ENCODE measurements at places on chromosomes 13 and 19. TPM values are rescaled to one million over a fixed set of nuclear protein-coding genes. Genes with fewer than 3 reads are reported as not detected.

- no peaks in the 10 kb centered on the region for H3K27me3 ChIP-seq
- H3K4me1 ChIP-seq = no peaks in the 10 kb centered on the region
- no peak for DNase-seq
- no peak overlapping the region for H3K4me3 ChIP-seq
- H3K36me3 ChIP-seq = no peaks in the 10 kb centered on the region
Observed at GRCh38 chr19:46435009-46435408, 6.3 kb upstream of the PNMA8C start.

DNA sequence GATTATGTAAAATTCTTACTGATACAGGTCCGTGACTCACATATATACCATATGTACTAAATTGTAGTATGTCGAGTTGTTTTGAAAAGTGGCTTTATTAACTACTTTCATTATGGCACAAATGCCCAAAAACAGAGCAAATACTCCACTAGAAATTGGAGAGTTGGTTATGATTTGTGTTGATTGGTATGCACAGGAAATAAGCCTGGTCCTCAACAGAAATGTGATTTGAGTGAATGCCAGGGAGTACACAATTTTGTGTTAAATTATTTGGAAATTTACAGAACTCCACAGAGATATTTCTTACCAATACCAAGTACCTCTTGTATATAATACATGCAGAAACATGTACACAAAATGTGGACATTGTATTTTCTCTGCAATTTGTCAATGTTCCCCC is 676.7 kb downstream of the PCDH9 start:
- H3K4me1 ChIP-seq = no peaks in the 10 kb centered on the region
- no peaks in the 10 kb centered on the region for H3K36me3 ChIP-seq
- no peaks in the 10 kb centered on the region for H3K27me3 ChIP-seq

DNA sequence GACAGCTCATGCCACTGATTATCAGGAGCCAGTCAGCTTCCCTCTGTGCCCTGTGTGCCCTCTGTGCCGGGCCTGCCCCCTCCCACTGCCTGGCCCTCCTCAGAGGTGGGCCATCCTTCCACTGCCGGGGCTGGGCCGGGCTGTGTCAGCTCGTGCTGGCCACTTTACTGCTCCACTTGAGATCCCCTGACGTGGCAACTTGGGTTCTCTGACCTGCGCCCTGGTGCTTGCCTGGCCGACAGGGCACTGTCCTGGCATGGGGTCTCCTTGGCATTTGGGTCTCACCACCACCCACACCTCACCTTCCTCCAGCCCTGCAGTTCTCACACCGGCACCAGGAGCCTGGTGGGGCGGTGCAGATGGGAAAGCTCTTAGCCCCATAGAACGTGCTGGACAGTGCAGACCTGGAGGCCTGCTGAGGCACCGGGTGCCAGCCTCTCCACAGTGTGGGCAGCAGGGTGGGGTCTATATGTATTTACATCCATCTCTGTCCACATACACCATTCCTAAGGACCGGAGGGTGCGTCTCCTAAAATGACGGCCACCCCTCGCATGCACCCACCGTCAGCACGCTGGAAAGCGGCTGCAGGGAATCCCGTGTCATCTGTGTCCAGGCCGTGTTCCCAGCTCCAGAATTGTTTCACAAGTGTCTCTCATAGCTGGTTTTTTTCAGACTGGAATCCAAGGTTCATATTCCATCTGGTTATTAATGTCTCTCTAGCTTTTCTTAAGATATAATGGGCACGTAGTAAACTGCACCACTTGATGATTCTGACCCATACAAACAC is 11.8 kb downstream of the DAZAP1 start:
- H3K27ac ChIP-seq = no peak overlapping the region
- DNase-seq = no peak
- no peak overlapping the region for H3K4me3 ChIP-seq
- H3K27me3 ChIP-seq = no peaks in the 10 kb centered on the region

DNA sequence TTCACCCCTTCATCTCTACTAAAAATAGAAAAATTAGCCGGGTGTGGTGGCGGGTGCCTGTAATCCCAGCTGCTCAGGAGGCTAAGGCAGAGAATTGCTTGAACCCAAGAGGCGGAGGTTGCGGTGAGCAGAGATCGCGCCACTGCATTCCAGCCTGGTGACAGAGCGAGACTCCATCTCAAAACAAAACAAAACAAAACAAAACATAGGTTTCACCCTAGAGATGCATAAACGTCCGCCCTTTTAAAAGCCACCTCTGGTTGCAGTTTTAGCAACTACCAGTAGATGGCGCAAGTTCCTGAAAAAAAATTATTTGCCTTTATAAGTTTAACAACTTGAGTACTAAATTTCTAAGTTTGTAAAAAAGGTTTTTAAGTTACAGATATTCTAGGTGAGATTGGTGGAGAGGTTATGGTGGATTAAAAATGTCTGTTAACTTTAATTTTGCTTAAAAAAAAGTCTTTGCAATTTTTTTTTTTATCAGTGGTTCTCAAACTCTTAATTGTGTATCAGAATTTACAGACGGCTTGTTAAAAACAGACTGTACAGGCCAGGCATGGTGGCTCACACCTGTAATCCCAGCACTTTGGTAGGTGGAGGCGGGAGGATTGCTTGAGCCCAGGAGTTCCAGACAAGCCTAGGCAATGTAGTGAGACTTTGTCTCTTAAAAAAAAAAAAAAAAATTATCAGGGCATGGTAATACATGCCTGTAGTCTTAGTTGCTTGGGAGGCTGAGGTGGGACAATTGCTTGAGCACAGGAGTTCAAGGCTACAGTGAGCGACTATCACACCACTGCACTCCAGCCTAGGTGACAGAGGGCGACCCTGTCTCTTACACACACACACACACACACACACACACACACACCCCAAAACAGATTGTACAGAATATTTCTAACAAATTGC is 42.1 kb downstream of the NAA16 start:
- no peak overlapping the region for H3K4me3 ChIP-seq
- peaks cover 2% of the 10 kb centered on the region for H3K36me3 ChIP-seq
- H3K27me3 ChIP-seq = no peaks in the 10 kb centered on the region
- no peaks in the 10 kb centered on the region for H3K4me1 ChIP-seq

DNA sequence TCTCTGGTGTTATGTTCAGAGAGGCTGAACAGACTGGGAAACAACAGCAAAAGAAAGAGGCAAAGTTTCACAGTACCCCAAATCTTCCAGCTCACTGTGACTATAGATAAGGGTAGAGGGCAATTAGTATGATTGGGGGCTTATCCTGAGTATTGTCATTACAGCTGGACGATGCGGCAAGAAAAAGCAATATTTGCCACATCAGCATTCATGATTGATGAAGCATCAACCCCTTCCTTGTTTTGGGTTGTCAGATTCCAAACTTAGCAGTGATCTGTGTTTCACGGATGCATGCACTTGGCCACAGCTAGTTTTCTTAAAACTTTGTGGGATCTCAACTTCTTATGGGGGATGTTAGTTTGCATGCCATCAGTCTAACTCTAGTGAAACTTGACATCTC is 348.8 kb upstream of the SLITRK5 start:
- DNase-seq = no peak
- H3K4me1 ChIP-seq = no peaks in the 10 kb centered on the region
- no peaks in the 10 kb centered on the region for H3K27me3 ChIP-seq
- no peaks in the 10 kb centered on the region for H3K36me3 ChIP-seq

- peak overlapping the region; percentile 64 for H3K4me3 ChIP-seq
- no peak overlapping the region for H3K27ac ChIP-seq
- H3K36me3 ChIP-seq = no peaks in the 10 kb centered on the region
Observed at GRCh38 chr19:37691881-37692504, 27.6 kb downstream of the ZNF607 start.

GRCh38 chr13:78601874-78602560 is 1.3 kb downstream of the POU4F1 start:
- H3K4me3 ChIP-seq = peak overlapping the region; percentile 67
- H3K4me1 ChIP-seq = no peaks in the 10 kb centered on the region
- H3K27me3 ChIP-seq = peaks cover 85% of the 10 kb centered on the region
- no peak overlapping the region for H3K27ac ChIP-seq

DNA sequence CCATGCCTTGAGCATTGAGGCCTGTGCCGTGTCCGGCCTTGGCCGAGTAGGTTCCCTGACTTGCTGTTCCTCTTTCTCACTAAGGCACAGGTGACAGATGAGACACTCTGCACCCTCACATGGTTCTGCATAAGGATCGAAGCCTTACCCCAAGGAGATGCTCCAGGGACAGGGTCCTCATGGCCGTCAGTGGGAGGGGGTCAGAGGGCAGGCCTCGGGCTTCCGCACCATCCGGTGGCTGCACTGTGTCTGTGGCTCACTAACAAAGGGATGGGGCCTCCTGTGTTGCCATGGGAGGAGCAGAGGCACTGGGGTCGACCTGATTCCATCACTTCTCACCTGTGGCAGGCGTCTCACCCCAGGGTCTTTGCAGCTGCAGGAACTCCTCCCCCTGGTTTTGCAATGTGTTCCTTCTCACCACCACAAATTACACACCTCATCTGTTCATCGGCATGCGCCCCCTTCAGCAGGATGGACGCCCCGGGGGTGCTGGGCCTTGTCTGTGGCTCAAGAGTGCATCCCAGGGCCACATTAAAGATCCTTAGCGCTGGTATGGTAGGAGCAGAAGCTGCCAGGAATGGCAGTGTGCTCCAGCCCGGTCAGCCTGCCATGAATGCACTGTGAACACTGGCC is 113.3 kb upstream of the SOX1 start:
- no peak for DNase-seq
- H3K27ac ChIP-seq = no peak overlapping the region
- no peak overlapping the region for H3K4me3 ChIP-seq
- H3K4me1 ChIP-seq = no peaks in the 10 kb centered on the region

GRCh38 chr13:47798906-47799305 is 202.2 kb downstream of the SUCLA2 start:
- no peaks in the 10 kb centered on the region for H3K27me3 ChIP-seq
- H3K4me3 ChIP-seq = no peak overlapping the region
- no peak overlapping the region for H3K27ac ChIP-seq
- H3K4me1 ChIP-seq = no peaks in the 10 kb centered on the region
- no peak for DNase-seq

DNA sequence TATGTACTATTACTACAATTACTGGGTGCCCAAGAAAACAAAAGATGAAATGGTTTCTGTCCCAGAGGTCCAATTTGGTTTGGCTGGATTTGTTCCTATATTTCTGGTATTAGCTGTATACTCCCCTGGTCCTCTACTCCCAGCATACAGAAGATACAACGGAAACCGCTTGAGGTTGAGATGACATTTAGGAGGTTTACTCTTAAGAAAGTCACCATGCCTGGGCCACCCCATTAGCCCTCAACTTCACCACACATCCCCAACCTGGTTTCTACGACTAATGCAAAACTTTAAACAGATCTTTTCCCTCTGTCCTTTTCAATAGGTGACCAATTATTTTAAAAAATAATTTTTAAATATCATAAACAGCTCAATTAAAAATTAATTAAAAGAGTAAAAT is 46.0 kb upstream of the EEF1AKMT1 start:
- H3K27me3 ChIP-seq = no peaks in the 10 kb centered on the region
- no peak overlapping the region for H3K27ac ChIP-seq
- no peak overlapping the region for H3K4me3 ChIP-seq
- H3K4me1 ChIP-seq = no peaks in the 10 kb centered on the region
- no peak for DNase-seq

GRCh38 chr19:45515807-45516401 is 8.6 kb downstream of the VASP start:
- H3K36me3 ChIP-seq = peaks cover 32% of the 10 kb centered on the region
- DNase-seq = no peak
- no peak overlapping the region for H3K27ac ChIP-seq
- no peaks in the 10 kb centered on the region for H3K27me3 ChIP-seq

DNA sequence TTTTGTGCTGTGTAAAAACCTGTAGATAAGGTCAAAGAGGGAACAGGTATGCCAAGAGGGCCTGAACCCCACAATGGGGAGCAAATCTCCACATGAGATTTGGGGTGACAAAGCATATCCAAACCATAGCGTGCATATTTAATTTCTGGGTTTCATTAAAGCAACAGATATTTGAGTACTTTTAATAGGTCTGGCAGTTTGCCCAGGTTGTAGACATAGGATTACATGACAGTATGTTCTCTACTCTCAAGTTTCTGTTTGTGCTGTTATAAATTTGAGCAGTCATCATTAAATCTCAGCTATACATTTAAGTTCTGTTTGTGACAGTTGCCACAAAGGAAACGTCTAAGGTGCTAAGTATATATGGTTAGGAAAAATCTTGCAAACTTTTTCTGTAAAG is 236.4 kb downstream of the ATP8A2 start:
- H3K4me1 ChIP-seq = no peaks in the 10 kb centered on the region
- no peaks in the 10 kb centered on the region for H3K27me3 ChIP-seq
- no peak for DNase-seq
- H3K27ac ChIP-seq = no peak overlapping the region
- no peak overlapping the region for H3K4me3 ChIP-seq

- H3K36me3 ChIP-seq = no peaks in the 10 kb centered on the region
- peaks cover 5% of the 10 kb centered on the region for H3K4me1 ChIP-seq
- H3K4me3 ChIP-seq = no peak overlapping the region
Observed at GRCh38 chr13:29925457-29926097, 75.2 kb upstream of the UBL3 start.

- no peaks in the 10 kb centered on the region for H3K4me1 ChIP-seq
- H3K36me3 ChIP-seq = no peaks in the 10 kb centered on the region
- no peak overlapping the region for H3K27ac ChIP-seq
Observed at GRCh38 chr19:32313569-32314265, 31.7 kb upstream of the ZNF507 start.

DNA sequence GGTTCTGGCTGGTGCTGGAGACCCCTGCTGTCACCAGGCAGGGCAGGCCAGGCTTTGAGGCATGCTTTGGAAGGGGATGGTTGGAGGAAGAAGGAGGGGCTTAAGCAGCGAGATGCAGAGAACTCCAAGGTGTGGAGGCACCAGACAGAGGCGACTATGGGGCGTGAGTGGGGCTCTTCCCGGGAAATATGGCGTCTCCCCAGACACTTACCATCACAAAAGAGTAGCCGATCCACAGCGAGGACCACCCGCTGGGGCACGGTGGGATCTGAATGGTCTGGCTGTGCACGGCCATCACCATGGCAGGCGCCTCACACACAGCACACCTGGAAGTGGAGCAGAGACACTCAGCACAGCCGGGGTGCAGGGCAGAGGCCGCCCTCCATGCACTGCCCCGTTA is 151.9 kb downstream of the COL4A1 start:
- H3K27me3 ChIP-seq = no peaks in the 10 kb centered on the region
- no peak overlapping the region for H3K4me3 ChIP-seq
- H3K36me3 ChIP-seq = no peaks in the 10 kb centered on the region
- no peak overlapping the region for H3K27ac ChIP-seq
- DNase-seq = no peak

- H3K4me1 ChIP-seq = no peaks in the 10 kb centered on the region
- H3K36me3 ChIP-seq = no peaks in the 10 kb centered on the region
- DNase-seq = no peak
- H3K4me3 ChIP-seq = no peak overlapping the region
- no peak overlapping the region for H3K27ac ChIP-seq
- H3K27me3 ChIP-seq = no peaks in the 10 kb centered on the region
Observed at GRCh38 chr13:90683711-90684131, 663.8 kb upstream of the MIR17HG start.

DNA sequence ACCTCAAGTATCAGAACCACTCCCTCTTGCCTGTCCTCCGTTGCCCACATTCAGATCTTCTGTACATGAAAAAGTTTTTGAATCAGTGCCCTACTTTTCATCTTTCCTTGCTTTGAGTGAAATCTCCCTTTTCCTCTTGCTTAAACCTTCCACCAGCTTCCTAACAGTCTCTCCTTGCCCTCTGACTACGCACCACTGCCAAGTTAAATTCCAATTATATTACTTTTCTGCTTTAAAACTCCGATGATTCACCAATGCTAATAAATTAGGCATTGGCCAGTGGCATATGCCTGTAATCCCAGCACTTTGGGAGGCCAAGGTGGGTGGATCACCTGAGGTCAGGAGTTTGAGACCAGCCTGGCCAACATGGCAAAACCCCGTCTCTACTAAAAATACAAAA is 30.7 kb upstream of the RFXAP start:
- no peaks in the 10 kb centered on the region for H3K36me3 ChIP-seq
- H3K27ac ChIP-seq = no peak overlapping the region
- H3K4me3 ChIP-seq = no peak overlapping the region
- H3K27me3 ChIP-seq = no peaks in the 10 kb centered on the region

Gene PGLYRP2
- polyA plus RNA-seq = not detected

Gene RASA3
- polyA plus RNA-seq = 11.0 TPM

Gene ERICH6B
- not detected for polyA plus RNA-seq

Gene IGFL1
- not detected for polyA plus RNA-seq

Measured in H1 (cell line).